ENCODE measurements at places on chromosomes 1 and 21.

GRCh38 chr1:160284220-160284781 lies 632 bp downstream of the PEX19 start:
- no peak for DNase-seq

- DNase-seq, result no peak
Observed at GRCh38 chr21:28106370-28106890, 886.2 kb downstream of the LTN1 start.

- no peak for DNase-seq
Observed at GRCh38 chr21:18318156-18318555, 73.5 kb downstream of the CHODL start.

GRCh38 chr21:39938086-39938625 lies 70.9 kb downstream of the PCP4 start:
- DNase-seq, result no peak

DNA sequence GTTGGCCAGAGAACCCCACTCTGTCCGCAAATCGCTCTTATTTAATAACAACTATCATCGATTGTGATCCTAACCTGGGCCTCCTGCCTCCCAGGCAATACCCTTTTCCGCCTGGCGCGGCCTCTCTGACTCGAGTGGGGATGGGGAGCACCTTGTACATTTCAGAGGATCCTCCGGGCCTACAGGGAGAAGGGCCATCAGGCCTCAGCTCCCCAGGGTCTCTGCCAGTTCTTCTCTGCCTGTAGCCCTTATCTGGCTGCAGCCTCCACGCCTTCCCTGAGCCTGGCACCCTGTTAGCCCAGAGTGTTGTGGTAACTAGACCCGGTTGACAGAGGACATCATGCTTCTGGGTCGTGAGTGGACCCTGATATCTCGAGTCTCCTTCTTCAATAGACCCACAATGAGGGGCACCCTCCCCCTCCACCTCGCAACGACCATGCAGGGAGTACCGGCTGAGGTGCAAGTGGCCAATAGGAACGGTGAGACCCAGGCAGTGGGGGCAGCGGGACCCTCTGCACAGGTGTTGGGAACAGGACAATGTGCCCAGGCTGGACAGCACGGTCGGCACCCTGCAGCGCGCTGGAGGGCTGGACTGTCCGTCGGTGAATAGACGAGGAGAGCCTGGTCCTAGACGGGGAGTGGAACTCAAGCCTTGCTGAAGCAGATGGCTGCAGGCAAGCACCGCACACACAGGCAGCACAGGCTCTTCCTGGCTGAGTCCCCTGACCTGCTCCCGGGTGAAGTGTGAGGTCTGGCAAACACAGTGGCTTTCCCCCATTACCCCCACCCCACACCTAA lies 7.1 kb upstream of the CRYBG2 start:
- no peak for DNase-seq

- no peak for DNase-seq
Observed at GRCh38 chr1:25573591-25573930, 30.2 kb downstream of the LDLRAP1 start.

GRCh38 chr1:198772626-198773025 lies 133.8 kb downstream of the PTPRC start:
- DNase-seq, result no peak

- DNase-seq, result no peak
Observed at GRCh38 chr1:54947540-54947939, 32.9 kb upstream of the TMEM61 start.

GRCh38 chr1:234144901-234145300 lies 228.4 kb upstream of the COA6 start:
- no peak for DNase-seq

GRCh38 chr1:201882665-201883132 lies 6.0 kb upstream of the SHISA4 start:
- DNase-seq, result no peak

- no peak for DNase-seq
Observed at GRCh38 chr1:226611301-226611700, 62.7 kb downstream of the STUM start.

GRCh38 chr1:22749919-22750684 lies 39.5 kb downstream of the EPHB2 start:
- no peak for DNase-seq

DNA sequence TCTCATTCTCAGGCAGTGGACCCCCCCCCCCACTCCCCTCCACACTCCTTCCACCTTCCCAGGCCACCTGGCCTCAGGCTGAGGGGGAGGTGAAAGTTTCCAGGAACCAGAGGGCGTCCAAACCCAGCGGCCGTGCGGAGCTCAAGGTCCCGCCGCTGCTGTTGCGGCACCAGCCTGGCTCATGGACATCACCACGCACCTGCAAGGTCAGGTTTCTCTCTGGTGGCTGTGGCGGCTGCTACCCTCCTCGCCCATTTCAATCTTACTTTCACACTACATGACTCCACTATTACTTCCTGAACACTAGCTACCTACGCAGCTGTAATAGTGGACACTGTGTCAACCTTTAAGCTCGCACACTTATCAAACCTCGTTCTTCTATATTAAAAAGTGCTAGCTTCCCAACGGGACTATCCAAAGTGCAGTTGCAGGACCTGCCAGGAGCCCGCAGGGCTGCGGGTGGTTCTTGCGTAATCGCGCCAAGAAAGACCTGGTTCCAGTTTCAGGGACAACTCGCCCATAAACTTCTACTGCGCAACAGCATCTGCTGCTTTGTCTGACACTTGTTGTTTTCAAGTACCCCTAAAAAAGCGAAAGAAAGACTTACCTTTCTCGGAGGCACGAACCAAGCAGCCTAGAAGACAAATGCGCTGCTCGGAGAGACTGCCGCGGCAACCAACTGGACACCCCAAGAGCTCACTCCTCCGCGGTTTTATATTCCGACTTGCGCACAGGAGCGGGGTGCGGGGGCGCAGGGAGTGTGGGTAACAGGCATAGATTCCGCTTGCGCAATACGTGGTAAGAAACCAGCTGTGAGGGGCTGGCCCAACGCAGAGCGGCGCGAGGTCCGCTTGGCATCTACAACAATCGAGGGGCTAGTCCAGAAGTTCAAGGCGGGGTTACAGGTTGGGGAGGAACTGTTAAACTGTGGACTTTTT lies at the start of gene DIRAS3:
Gene DIRAS3 (minus strand): TSS at position 687 of the 938 bp plus-strand sequence. CDS start 3,330 bp downstream, outside the sequence.
- no peak for DNase-seq

- no peak for DNase-seq
Observed at GRCh38 chr1:167033646-167034045, 44.6 kb downstream of the MAEL start.

DNA sequence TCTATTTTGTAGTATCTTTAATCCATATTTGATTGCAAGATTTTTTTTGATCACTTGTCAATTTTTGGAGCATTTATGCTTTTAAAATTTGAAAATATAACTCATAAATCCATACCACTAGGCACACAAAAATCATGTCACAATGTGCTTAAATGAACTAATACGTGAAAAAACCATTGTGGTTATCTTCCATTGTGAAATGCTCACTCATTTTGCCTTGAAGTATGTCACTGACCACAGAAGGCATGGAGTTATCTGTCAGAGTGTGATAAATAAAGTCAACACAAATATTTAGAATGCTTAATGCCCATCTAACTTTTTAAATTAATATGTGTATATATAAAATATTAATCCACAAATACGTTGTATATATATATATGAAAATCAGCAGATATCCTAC lies 347.2 kb downstream of the PTPRC start:
- DNase-seq, result no peak

DNA sequence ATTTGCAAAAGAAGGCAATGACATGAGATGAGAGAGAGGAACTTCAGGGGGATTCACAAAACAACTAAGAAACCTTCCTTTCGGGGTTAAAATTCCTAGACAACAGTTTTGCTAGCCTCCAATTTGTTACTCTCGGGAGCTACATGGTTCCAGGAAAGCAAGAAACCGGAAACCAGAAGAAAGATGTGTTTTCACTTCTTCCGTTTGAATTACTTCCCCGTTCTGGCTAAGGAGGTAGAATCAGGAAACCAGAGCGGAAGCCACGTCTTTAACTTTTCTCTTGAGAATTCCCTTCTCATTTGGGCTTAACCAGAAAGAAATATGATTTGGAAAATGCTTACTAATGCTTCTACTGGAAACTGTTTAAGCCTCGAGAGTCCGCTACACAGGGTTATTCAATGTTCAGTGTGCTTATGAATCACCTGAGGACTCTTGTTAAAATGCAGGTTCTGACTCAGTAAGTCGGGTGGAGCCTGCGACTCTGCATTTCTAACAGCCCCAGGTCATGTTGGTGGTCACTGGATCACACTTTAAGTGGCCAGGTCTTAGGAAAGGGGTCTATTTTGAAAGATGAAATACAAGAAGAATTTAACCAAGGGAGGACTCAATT lies 43.5 kb upstream of the MCOLN3 start:
- DNase-seq, result no peak

DNA sequence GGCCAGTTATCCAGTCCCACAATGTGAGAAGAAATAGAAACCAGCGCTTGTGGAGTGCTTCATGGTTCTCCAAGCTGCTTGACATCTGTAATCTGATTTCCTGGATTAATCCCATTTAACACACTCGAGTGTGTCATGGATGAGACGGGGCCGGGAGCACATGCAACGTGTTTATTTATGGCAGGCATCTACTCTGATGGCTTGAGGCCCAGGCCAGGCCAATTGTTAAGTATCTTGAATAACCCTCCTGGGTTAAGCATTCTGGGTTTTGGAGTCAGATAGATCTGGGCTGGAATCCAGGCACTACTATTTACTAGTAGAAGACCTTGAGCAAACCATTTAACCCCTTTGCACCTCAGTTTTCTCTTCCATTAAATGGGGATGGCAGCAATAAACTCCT lies 37.5 kb upstream of the LAPTM5 start:
- DNase-seq, result no peak

GRCh38 chr1:158049853-158050252 lies 56.4 kb downstream of the KIRREL1 start:
- no peak for DNase-seq

DNA sequence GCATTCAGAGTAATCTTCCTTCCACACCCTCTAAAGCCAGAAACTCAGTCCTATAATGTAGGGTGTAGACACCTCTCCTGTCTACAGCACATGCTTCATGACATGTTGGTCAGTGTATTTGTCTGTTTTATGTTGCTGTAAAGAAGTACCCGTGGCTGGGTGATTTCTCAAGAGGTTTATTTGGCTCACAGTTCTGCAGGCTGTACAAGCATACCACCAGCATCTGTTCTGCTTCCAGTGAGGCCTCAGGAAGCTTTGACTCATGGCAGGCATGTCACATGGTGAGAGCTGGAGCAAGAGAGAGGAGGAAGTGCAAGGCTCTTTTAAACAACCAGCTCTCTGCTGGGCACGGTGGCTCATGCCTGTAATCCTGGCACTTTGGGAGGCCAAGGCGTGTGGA lies 12.1 kb downstream of the PLOD1 start:
- no peak for DNase-seq

DNA sequence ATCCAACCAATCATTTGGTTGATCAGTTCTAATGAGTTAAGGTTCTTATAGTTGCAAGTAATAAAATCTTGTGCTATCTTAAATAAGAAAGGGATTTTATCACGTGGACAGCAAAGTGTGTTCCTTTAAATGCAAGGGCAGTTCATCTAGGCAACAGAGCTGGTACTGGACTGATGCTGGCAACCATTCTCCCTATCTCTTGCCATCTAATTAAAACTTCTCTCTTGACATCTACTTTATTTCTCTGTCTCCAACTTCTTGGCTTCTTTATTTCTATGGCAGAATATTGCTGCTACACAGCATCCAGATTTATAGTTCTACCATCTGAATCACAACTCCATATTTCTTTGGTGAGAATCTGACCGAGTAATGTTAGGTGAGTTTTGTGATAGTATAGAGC lies 115.2 kb upstream of the CACYBP start:
- DNase-seq, result no peak

DNA sequence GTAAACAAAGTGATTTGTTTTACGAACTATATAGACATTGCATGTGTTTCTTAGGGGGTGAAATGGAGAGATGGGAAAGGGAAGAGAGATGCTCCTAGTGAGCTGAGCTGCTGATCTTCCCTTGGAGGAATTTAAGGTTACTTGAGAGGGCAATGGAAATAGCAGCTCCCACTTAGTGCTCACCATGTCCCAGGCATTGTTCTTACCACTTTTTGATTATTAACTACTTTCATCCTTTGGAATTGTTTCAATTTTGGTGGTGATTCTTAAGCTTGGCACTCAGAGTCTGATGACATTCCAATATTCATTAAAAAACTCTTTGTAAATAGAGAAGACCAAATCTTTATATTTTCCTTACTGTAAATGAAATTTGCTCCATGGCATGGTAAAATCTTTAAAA lies 124.9 kb downstream of the ITSN1 start:
- DNase-seq, result no peak
